ENCODE measurements at places on chromosomes 2 and 18.

- no peak for DNase-seq
These were observed 113.5 kb upstream of the FZD5 start for GRCh38 chr2:207883002-207883780.

DNA sequence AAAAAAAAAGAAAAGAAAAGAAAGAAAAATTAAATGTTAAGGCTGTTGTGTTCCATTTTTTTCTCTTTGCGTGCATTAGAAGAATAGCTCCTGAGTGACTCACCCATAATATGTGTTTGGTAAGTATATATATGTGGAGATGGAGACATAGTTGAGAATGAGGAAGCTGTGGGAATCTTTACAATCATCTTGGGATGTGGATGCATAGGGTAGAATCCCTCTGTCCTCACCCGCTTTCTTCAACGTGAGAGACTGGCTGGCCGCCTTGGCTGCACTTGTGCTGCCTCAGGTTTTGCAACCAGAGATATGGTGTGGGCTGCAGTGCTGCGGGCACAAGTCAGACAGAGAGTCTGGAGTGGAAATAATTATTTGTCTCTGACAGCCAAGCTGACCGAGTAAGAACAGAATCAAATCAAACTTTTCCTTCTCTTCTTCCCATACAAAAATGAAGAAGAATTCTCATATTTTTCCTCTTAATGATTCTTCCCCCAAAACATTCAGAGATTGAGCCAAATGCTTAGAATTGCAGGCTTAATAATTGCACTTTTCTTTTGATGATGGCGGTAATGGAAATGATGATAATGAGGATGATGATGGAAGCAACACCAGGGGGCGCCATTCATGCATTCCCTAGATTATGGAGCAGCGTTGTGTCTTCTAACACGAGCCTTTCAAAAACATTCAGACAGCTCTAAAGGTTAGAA is 48.5 kb downstream of the SERPINB7 start:
- DNase-seq = no peak

DNA sequence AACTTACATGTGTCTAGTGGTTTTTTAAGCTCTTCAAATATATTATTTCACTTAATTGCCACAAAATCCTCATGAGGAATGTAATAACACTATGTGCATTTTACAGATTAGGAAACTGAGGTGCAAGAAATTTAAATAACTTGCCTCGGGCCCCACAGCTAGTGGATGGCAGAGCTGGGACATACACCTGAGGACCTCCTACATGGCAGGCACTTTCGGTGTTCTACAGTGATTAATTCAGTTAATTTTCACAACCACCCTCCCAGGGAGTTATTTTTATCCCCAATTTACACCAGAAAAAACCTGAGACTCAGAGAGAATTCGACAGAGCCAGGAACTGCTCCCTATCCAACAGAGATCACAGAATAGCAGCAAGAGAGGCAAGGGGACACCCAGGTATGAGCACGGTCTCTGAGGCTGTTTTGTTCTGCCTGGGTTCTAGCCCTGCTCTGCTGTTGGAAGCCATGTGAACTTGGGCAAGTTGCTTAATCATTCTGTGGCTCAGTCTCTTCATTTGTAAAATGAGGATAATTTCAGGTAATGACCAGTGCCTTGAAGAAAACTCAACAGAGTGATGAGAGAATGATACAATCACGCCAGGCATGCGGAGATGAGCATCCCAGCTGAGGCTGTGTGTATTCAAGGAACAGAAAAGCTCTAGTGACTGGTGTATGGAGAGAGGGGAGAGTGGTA is 82.3 kb downstream of the MYCN start:
- no peak for DNase-seq

DNA sequence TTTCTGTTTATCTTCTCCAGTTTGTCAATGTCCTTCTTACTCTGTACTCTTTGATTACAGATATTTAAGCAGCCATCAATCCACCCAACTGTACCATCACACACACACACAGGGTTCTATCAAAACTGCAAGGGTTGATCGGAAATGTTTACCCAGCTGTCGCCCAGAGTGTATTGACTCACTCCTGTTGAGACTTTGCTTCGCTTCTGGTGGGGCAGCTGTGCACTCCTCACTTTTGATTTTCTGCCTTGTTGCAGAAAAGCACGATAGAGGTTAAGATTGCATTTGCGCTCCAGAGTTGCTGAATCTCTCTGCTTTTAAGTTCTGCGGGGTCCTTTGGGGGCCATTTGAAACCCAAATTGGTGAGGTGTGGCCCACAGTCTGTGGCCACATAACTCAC is 216.2 kb downstream of the SETBP1 start:
- no peak for DNase-seq

DNA sequence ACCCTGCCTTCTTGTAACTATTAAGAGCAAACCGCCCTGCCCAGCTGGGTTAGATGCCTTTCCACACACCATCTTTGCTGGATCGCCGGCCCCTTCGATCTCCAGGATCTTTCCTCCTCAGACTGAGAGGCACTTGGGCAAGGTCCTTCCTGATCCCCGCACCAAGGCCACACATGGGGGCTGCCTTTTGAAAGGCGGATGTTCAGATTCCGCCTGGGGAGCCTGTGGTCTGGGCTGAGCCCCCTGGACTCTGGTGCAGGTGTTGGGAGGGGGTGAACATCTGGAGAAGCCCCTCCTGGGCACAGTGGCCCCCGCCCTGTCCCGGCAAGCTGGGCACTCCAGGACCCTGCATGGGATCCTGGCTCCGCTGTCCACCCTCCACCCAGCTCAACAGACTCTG is 135.4 kb upstream of the HDAC4 start:
- DNase-seq = no peak

DNA sequence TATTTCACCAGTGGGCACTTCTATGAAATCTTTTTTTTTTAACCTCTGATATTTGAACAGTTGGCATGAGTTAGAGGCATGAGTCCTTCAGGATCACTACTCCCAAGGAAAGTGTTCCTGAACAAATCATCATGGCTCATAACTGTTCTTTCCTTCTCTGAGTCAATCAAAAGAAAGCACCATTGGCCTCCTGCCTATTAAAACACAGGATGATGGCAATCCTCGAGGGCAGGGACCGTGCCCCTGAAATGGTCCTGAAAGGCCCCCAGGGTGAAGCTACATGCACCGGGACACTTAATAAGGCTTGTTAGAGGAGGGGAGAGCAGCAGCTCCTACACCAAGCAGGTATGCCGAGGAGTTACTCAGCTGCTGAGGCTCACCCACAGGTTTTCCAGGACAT is 43.5 kb downstream of the SLC14A2 start:
- no peak for DNase-seq

- no peak for DNase-seq
These were observed 201.4 kb downstream of the NYAP2 start for GRCh38 chr2:225600865-225601264.

DNA sequence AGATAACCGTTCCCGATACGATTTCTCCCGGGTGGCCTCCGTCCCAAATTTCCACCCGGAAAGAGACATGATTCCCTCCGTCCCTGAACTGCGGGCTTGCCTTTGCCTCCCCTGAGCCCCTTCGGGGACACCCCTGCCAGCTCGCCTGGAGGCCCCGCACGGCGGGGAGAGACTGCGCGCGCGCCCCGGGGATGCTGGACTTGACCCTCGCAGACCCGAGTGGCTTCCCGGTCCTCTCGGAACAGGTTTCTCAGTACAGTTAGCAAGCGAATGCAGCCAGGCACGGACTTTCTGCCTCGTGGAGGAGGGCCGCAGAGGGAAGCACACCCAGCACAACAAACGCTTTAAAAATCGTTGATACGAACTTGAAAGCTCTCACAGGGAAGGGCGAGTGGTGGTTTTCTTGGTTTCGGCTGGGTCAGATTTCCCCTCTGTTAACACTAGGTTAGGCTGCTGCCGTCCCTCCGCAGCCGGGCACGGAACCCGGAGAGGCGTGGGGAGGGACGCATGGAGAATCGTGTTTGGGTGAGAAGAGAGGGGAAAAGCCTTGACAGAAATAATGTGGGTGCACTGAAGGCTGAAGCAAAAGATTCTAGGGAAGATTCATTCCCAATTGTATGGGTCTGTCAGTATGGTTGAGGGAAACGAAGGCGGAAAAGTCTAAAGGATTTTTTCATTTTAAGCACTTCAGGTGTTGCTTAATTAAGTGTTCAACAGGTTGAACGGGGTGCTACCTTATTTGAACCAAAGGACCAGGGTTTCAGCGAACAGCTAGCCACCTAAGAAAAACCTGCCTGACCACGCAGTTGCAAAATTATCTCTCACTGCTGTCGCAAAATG is 916 bp downstream of the TNFRSF11A start:
- no peak for DNase-seq

- no peak for DNase-seq
These were observed 205.4 kb downstream of the HDAC4 start for GRCh38 chr2:239195318-239195871.

DNA sequence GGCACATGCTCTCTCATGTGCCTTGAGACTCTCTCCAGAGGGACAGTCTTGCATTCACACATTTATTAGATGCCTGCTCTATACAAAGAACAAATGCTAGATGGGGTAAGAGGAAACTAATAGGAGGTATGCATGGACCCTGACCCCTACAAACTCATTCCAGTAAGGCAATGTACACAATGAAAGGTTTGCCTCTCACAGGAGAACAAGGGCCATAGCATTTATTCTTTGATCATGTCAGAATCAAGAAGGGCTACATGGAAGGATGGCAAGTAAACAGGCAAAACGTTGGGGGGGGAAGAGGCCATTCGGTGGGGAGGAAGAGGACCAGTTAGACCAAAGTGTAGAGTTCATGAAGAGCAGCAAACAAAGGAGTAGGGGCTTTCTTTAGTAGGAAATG is 130.2 kb downstream of the TMEM163 start:
- DNase-seq = no peak

DNA sequence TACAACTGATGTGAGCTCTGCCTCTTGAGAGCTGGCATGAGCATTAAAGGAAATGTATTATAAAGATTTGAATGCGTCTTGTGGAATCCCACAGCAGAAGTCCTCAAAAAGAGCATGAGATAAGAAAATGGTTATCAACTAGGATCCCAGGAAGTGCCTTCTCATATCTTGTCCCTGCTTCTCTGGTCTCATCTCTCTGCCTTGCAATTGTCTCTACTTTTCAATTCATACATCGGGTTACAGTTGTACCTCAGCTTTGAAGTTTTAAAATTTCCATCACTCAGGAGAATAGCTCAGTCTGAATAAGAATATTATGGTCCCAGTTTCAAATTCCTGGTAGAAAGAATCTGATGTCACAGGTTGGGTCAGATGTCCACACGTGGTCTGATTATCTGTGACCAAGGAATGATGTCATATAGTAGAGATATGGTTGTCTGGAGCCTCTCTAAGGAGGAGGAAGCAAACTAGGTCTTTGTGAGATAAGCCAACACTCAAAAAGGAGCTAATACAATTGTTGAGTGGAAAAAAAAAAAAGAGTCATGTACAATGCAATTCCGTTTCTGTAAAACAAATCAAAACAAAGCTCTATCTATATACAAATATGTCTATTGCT is 21.7 kb upstream of the CCDC88A start:
- DNase-seq = no peak

GRCh38 chr2:175414882-175415487 is 233.5 kb upstream of the ATP5MC3 start:
- DNase-seq = no peak

DNA sequence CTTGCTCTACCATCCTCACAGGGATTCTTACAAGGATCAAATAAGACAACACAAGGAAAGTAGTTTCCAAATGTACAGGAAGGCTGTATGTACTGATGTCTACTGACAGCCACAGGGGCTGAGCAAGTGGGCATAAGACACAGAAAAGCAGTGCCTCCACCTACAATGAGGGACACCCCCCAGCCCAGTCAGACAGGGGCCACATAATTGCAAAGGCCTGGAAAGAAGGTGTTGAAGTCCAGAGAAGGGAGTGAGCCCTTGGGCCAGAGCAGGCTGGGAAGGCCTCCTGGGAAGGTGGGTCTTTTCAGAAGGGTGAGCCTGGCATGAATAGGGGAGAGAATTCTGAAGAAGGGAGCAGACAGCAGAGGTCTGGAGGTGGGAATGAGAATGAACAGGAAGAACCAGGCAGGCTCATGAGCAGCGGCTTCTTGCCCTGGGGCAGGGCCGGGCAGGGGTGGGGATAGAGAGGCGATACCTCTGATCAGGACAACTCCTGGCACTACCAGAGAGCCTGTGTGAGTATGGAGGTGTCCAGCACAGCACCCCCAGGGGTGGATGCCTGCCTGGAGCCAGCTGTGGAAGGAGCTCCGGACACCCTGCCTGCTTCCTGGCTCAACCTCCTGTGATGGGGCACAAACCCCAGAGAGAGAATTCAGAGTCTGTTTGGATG is 30.1 kb downstream of the HS1BP3 start:
- DNase-seq = no peak

GRCh38 chr18:22175346-22175745 is 6.0 kb downstream of the GATA6 start:
- DNase-seq = no peak

DNA sequence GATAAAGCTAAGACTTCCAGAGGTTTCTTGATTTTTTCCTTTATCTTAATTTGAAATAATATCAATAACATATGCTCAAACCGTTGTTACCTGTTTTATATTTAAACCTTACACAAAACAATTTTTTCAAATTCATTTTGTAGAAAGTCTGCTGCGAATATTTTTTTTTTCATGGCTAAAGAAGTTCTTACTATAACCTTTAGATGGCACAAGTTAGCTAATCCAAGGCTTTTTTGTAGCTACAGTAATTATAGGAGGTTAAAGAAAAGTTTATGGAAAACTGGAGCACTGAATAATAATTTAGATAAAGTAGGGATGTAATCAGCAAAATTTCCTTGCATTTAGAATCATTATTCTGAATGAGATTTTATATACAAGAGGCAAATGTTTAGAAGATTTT is 78.0 kb upstream of the PNPT1 start:
- DNase-seq = no peak

- DNase-seq = peak; percentile 26
These were observed 784.8 kb upstream of the CDH2 start for GRCh38 chr18:28961669-28962228.

DNA sequence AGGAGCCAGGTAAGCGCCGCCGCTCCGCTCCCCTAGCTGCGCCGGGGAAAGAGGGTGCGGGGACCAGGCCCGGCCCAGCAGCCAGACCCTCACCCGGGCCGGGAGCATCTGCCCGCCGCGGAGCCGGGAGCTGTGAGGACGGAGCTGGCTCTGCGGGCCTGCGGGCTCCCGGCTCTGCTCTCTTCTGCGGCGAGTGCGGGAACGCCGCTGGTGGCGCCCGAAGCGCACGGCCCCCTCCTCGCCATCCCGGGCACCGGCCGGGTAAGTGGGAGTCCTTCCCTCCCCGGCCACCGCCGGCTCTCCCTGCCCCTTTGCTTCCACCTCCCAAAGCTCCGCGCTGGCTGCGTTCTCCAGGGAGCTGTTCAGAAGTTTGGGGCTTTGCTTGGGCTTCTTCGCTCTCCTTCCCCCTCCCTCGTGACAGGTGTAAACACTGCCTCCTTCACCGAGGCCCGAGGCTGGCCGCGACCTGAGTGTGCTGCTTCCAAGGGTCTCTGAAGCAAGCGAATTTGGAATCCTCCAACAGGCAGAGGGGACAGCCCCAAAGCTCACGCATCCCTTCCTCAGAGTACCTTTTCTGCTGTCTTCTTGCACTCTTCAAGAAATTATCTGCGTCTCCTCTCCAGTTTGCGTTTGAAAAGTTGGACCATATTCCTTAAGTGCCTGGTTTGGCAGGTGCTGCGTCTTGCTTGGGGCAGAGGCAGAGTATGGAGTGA is 632 bp downstream of the AFTPH start:
- DNase-seq = no peak

GRCh38 chr2:51011254-51011653 is 20.7 kb downstream of the NRXN1 start:
- DNase-seq = no peak

GRCh38 chr2:240420206-240421104 is 15.0 kb upstream of the GPC1 start:
- no peak for DNase-seq

- no peak for DNase-seq
These were observed 291.2 kb upstream of the SESTD1 start for GRCh38 chr2:179555691-179556283.

GRCh38 chr2:86082756-86083155 is 22.9 kb downstream of the POLR1A start:
- DNase-seq = no peak

Measured in KG1 (cell line).